ENCODE measurements at places on chromosomes 4 and X.

DNA sequence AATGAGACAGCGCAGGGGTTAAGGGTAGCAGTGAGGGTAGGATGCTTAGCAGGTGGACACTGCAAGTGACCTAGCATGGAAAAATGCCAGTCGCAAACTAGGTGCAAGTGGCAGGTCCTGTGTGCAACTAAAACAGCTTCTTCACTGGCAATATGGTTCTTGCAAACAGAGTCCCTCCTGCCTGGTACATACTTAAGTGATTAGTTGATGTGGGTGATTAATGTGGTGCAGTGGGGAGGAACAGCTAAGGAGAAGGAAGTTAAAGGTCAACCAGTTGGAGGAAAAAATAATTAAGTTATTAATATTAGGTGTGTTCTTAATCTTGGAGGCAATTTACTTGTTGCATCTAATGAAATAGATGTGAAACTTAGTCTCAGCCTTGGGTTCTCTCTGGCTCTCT is 121.6 kb upstream of the IGFBP7 start:
- DNase-seq = no peak

- DNase-seq = no peak
Observed at GRCh38 chr4:22522706-22523501, 7.0 kb upstream of the ADGRA3 start.

- DNase-seq = no peak
Observed at GRCh38 chr4:152975380-152976211, 39.5 kb downstream of the FHDC1 start.

DNA sequence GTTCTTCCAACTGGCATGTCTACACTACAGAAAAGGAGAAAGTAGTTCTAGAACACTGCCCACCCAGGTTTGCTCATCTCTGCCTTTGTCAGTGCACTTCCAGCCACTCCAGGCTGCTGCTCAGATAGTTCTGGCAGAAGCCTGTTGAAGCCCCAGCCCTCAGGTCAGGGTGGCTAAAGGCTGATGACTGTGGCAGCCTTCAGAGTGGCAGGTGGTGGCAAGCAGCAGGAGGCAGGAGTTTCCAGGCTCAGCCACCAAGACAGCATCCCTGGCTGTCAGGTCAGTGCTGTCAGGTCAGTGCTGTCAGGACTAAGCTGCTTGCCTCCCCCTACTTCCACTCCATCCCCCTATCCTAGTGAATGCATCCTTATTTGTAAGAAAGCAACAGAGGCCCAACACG is 100.4 kb downstream of the MAMLD1 start:
- DNase-seq = no peak

- no peak for DNase-seq
Observed at GRCh38 chr4:58957711-58958110, 1847.5 kb upstream of the IGFBP7 start.

- no peak for DNase-seq
Observed at GRCh38 chr4:146401274-146401673, 120.5 kb downstream of the SLC10A7 start.

DNA sequence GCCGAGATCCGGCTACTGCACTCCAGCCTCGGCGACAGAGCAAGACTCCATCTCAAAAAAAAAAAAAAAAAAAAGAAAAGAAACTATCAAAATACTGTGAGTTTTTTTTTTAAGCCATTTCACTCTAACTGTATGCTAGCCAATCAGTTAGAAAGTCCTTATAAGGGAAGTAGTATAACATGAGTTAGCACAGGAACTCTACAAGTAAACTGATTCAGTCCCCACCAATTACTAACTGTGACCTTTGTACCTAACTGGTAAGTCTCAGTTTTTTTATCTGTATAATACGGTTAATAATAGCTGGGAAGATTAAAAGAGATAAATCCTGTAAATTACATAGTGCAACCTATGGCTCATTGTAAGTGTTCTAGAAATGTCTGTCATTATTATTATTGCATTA is 35.1 kb upstream of the BRS3 start:
- no peak for DNase-seq

DNA sequence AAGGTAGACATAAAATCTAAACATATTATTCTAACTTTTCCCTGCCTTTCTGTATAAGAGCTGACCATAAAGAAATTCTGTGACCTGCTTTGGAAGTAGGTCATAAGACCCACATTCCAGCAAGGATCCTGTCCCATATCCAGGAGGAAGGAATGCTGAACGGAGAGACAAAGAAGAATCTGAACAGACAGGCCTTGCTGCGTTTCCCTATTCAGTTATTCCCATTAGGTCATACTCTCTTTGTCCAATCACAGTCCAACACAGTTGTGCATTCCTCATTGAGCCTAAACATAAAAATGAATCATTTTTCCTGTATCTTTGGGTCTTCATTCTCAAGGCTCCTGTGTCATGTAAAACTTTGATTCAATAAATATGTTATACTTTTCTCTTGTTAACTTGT is 287.6 kb upstream of the TAPT1 start:
- no peak for DNase-seq

DNA sequence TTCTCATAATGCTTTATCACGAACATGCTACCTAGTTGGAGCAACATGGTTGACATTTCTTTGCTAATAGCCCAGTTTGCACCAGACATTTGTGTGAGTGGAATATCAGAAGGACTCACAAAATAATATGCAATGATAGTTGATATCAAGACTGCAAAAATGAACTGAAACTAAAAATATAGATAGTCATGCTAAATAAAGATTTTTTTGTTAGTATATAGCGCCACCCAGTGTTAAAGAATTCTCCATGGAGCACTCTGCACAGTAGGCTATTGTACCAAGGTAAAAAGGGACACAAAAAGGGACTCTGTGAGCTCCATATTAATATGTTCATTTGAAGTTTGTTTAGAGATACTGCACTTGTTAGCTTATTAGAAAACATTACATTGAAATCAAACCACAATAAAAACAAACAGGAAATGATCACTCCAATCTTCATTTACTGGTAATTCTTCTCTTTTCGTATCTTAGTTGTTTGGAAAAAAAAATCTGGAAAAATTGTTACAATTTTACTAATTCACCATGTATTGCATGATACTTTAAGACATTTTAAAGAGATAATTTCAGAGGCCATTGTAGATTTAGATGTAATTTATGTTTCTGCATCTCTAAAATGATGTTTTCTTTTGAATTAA is 1509.6 kb downstream of the ADGRL3 start:
- DNase-seq = no peak

- DNase-seq = no peak
Observed at GRCh38 chr4:83862471-83862870, 326.6 kb downstream of the GPAT3 start.

DNA sequence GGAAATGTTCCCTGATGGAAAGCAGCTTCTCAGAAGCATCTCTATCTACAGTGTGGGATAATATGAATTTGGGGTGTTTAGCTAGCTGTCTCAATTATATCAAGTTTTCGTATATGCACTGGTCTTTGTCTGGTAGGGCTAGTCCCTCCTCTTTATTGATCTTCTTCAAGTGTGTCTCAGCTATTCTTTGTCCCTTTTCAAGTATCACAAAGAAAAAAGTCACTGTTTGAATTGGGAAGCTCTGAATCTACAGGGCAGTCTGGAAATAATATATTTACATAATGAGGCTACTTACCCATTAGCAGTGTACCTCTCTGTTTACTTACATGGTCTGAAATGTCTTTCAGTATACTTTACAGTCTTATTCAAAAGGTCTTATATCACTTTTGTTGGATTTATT is 526.0 kb downstream of the IL1RAPL1 start:
- no peak for DNase-seq

DNA sequence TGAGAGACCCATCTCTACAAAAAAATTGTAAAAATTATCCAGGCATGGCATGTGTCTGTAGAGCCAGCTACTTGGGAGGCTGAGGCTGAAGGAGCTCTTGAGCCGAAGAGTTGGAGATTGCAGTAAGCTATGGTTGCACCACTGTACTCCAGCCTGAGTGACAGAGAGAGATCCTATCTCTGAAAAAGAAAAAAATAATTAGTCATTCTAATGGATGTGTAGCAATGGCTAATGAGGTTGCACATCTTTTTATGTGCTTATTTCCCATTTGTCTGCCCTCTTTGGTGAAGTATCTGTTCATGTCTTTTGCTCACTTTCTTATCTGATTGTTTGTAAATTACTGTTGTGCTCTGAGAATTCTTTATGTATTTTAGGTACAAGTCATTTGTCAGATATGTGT is 19.0 kb upstream of the MAML3 start:
- DNase-seq = no peak

DNA sequence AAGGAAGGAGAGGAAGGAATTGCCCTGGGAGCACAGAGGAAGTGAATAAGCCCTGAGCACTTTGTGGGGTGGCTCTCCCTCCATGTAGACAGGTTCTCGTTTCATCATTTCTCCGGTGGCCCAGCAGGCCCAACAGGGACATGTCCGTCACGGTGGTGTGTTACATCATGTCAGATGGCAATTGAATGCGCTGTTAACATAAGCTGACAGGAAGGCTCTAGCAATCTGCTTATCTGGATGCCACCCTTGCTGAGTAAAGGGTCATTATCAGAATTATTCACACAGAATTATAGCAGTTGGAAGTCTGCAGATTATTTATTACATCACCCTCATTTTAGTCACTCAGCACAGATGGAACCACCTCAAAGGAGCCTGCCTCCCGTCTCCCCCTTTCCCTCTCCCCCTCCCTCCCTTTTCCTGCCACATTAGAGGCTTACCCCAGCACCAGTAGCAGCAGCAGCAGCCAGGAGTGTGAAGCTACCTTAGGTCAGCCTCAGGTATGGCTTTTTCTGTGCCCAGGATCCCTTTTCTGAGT is 124.3 kb upstream of the TRIM2 start:
- no peak for DNase-seq

GRCh38 chr4:5708449-5709206 is at the start of gene EVC2:
TSS of gene EVC2 (minus strand) at chr4:5708559. CDS start at chr4:5708513, 46 bp downstream.
- peak; percentile 78 for DNase-seq

DNA sequence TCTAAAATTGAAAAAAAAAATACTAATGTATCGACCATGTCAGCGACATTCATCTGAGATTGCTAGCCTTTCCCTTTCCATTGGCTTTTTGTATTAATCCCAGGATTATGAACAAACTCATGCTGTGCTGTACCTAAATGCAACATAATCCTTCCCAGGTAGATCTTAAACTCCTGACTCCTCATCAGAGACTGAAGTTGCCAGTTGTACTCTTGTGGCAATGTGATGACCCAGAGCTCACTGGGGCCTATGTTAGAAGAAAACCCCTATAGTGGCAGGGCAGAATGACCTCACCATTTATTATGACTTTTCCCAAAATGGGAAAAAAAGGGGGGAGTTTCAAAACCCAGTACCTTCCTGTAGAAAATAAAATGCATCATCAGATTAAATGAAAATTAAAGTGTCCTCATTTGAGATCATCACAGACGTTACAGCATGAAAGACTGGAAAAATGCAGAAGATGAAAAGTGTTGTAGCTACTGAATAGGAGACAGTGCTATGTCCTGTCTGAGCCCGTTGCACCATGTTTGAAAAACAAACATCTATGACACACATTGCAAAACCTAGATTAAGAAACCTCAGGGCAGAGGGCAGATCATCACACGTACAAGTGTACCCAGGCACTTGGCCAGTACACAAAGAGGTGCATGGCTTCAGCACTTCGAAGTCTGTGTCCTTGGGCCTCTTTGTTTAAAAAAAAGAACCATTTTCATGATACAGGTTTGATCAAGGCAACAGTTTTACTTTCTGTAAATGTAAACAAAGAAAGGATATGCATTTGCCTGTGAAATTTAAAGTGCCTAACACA is 6.8 kb upstream of the ACSL4 start:
- no peak for DNase-seq

- no peak for DNase-seq
Observed at GRCh38 chr4:105305019-105305836, 158.6 kb downstream of the TET2 start.

DNA sequence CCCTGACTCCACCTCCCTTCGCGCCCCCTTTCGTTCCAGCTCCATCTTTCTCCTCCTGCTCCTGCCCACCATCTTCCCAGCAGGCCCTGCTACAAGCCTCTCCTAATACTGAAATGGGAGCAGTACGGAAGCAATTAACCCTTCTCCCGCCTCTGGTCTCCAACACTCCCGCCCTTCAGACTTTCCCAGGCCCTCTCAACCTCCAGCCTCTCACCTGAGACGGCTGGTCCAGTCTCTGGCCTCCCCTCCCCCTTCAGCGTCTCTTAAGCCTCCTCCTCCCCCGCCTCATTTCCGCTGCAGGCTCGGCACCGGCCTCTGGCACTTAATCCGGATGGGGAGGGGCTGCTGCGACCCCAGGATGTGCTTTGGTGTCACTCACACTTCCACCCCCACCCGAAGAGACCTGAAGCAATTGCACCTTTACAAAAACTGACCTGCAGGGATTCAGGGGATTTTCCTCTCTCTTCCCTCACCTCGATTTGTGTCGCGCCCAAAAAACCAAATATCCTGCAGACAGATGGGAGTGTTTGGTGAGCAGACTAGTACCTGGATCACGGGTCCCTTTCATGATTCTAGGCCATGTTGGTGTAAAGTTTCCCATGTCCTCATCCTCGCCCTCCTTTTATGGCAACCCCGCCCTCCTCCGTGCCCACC is 657 bp downstream of the TCEAL8 start:
- DNase-seq = peak; percentile 27

DNA sequence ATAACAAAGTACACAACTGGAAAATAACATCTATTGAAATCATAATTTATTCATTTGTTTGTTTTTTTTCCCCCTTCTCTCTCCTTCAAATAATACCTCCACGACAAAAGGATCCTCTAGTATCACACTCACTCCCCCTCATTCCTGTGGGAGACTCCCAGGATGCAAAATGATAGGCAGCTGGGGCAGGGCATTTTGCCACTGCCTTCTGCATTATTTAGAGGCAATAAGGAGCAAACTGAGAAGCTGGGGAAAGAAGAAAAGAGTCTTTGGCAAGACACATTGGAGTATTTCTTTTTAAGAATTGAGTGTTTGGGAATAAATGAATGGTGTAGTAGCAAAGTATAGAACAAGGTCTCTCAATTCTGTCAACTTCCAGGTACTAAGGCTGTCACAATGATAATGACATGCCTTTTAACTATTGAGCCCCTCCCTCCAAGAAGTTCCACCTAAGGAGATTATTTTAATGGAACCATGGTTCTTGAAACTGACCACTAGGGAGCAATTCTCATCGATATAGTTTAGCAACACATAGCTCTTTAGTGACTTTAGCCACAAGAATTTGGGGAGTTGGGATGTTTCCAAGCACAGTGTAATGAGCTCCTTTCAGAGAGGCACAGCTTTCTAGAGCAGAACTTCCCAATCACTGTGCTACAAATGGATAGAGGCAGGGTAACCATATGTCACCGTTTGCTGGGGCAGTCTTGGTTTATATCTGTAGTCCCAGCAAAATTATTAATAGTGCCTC is 303.3 kb downstream of the FRMPD4 start:
- peak; percentile 63 for DNase-seq

Data from AG08395 (cell line).